T-helper 22 cell (primary cell): ENCODE measurements at places on chromosomes 5 and 9.

DNA sequence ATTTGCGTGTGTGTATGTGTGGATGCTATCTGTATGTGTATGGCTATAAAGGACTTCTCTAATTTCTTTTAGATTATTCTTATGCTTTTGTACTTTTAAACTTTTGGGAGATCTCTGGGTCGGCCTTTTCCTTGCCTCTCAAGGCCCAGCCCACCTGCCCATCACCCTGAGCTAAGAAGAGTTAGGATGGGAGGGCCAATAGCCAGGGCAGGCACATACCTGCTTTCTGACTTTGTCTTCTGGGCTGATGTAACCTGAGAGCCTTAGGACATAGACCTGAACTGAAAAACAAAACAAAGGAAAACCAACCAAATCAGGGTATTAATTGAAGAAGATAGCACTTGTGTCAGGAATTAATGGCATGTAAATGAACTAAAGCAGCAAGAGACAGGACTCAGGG, 100.2 kb downstream of the IRX1 start:
- DNase-seq: no peak

GRCh38 chr5:145347026-145347616, 488.0 kb downstream of the PRELID2 start:
- DNase-seq: no peak

DNA sequence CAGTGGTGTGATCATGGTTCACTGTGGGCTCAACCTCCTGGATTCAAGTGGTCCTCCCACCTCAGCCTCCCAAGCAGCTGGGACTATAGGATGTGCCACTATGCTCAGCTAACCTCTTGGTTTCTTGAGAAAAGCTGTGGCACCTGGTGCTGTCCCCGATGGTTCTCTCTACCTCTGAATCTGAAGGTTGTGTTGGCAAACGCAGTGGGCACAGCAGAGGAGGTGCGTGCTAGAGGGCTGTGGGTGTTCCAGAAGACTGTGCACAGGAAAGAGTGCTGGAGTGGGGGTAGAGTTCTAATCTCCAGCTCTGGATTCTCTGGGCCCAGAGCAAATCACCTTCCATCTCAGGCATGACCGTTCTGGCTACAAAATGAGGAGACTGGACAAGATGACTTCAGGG, 12.5 kb downstream of the RGS3 start:
- DNase-seq: no peak

GRCh38 chr9:6645355-6646292, at the start of gene GLDC:
Gene GLDC (minus strand): TSS chr9:6645729. CDS start chr9:6645499, 230 bp downstream.
- DNase-seq: no peak

GRCh38 chr5:84299959-84300358, 84.7 kb downstream of the EDIL3 start:
- no peak for DNase-seq

GRCh38 chr9:87535817-87536539, 38.3 kb downstream of the DAPK1 start:
- no peak for DNase-seq

DNA sequence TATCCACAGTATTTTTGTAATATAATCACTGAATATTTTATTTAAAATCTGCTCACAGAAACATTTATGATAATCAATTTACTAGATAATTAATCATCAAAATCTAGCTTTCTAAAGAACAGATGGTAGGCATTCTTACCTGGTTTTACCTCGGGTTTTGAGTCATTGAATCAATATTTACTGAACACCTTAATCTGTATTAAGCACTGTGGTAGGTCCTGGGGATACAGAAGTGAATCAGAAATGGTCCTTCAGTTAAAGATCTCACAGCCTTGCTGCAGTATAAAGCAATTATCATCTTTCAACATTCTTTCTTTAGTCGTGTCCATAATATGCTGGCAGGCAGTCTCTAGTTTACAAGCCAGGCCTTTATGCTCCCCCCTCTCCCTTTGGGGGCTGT, 2.0 kb upstream of the MEIKIN start:
- no peak for DNase-seq

DNA sequence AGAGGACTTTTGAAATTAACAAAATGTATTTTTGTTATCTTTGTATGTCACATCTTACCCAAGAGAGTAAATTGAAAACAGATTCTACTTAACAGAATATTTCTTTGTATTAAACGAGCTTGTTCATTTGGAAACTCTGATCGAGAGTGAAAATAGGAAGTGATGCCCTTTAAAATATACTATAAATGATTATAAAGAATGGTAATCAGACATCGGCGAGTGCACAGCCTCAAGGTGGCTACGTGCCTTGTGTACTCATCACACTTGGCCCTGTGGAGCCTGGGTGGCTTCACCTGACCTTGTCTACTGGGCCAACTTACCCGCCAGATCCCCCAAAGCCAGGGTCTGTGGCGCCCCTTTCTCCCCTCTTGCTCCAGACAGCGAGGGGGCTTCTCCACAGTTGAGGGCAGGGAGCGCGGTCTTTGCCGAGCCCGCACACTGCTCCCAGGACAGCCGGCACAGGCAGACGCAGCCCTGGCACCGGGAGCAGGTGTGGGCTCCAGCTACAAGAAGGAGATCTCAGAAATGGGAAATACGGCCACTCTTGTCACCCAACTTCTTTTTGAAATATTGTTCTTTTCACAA, 243.2 kb downstream of the CEMIP2 start:
- DNase-seq: no peak

GRCh38 chr9:130536701-130537107, 42.7 kb upstream of the FUBP3 start:
- no peak for DNase-seq

- DNase-seq: no peak
Measured at GRCh38 chr5:50575740-50576139, 90.7 kb upstream of the PARP8 start.

- DNase-seq: no peak
Measured at GRCh38 chr5:176611435-176611834, 1.5 kb upstream of the GPRIN1 start.

GRCh38 chr5:116557669-116558271, 16.9 kb downstream of the SEMA6A start:
- DNase-seq: no peak

GRCh38 chr5:140587495-140587894, 22.9 kb downstream of the SLC35A4 start:
- DNase-seq: no peak

DNA sequence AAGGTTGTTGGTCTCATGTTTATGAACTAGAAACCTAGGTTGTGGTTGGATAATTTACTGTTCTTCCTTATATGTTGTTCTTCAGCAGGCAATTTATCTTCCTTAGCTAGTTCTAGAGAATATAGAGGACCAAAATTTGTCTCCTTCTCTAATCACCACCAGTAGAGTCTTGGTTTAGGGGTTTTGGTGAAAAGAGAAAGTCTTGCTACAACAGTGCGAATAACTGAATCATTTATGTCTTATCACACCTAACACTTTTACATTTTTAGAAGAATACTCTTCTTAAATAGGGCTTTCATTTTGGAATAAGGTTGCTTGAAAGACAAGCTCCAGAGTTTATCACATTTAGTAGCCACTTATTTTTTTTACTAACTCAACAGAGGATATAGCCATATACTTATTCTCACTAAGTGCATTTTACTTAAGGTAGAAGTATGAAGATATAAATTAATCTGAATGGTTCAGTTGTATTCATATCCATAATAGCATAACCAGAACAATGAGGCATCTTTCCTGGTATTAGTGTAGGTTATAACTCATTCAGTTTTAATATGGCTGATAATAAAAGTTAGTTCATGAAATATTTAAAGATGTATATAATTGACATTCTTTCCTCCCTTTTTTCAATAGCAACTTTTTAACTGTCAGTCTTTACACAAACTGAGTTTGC, 67.9 kb downstream of the ERBIN start:
- DNase-seq: no peak

- DNase-seq: no peak
Measured at GRCh38 chr5:157290981-157291711, 25.2 kb downstream of the CYFIP2 start.
